ENCODE measurements at places on chromosomes 12 and 14.

DNA sequence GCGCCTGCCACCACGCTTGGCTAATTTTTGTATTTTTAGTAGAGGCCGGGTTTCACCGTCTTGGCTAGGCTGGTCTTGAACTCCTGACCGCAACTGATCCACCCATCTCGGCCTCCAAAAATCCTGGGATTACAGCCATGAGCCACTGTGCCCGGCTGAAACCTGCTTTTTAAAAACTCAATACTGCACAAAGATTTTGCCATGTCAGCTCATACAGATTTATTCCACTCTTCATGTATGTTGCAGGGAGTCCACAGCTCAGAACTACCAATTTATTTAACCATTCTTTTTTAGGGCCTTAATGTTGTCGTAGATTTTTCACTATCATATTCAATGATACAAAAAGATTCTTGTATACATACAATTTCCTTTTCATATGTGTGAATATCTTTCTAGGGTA is 20.0 kb downstream of the ZCCHC8 start:
- no peak for DNase-seq

DNA sequence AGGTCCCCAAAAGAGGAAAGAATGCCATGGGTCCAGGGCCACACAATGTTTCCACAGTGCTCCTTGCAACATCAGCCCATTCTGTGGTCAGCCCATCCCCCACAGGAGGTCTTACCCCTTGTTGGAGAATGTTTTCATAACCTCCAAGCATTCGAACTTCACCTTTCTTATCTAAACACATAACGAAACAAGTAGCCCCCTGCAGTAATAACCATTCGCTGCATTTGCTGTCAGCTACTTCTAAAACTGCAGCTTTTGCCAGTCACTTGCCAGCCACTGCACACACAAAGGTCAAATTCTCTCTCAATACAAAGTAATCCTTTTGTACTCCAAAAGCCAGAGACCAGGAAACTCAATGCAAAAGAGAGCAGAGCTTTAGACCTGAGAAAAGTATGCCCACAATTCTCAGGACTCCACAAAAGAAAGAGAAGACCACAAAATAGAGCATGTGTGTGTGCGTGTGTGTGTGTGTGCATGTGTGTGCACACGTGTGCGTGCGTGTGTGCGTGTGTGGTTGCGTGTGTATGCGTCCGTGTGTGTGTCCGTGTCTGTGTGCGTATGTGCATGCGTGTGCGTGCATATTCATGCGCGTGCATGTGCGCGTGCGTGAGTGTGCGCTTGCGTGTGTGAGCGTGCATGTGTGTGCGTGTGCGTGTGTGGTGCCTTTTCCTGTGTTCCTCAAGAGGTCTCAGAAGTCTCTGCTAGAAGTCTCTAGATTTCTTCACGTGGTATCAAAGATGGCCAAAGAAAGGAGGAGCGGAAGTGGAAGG is 31.7 kb upstream of the NINJ2 start:
- DNase-seq, result no peak

- no peak for DNase-seq
Measured at GRCh38 chr12:1603269-1603993, 9.1 kb upstream of the FBXL14 start.

- no peak for DNase-seq
Measured at GRCh38 chr12:18849080-18849479, 111.2 kb downstream of the CAPZA3 start.

GRCh38 chr12:4275016-4275869 is 1.7 kb downstream of the CCND2 start:
- DNase-seq, result no peak

DNA sequence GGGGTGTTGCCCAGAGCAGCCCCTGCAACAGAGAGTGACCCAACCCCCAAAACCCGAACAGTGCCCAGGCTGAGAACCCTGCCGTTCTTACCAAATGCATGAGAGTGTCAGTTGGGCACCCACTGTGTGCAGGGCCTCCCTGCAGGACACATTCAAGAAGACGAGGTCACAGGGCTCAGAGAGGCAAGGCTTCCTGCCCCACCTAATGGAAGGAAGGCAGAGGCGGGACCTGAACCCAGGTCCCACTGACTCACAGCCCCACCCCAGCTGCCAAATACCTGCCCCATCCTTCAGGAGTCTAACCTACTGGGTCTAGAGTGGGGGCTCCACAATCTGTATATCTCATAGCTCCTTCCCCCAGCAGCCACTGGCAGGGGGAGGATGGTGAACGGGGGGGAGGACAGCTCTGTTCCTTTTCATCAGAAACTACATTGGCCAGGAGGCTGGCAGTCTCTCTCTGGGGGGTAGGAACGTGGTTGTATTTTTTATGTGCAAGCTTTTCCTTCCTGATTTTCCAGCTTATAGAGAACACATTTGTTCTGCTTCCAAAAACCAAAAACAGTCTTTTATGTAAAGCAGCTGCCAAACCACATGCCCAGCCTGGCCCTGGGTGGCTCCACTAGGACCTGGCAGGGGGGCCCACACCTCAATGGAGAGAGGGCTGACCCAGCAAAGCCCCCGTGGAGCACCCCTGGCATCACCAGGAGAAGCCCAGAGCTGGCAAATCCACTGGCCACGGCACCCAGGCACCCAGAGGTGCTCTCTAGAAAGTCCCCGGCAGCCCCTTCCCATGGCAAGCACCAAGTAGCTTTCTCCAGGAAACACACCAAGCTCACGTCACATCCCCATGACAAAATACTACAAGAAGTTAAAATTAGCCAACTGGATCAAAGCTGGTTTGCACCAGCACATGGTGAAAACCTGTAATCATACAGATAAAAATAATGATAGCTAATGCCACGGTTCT is 17.0 kb downstream of the NCOR2 start:
- DNase-seq, result no peak

GRCh38 chr12:31574803-31575575 is 15.9 kb downstream of the DENND5B start:
- no peak for DNase-seq

GRCh38 chr14:87282266-87282665 is 710.7 kb downstream of the GALC start:
- no peak for DNase-seq

GRCh38 chr12:85662207-85662602 is 174.0 kb downstream of the RASSF9 start:
- no peak for DNase-seq

DNA sequence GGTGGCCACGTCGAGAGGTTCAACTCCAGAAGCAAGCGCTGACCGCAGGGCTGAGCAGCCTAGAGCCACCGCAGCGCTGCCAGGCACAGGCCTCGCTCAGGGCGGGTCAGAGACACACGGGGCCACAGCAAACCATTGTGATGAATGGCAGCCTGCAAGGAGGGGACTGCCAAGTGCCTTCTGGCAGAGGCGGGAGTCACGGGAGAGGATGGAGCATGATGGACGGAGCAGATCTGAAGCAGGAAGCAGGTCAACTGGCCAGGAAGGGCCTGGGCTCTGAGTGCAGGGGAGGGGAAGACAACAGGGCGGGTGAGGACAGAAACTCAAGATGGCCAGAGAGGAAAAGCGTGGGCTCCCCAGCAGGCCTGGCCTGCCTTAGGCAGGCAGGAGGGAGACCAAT is 49.8 kb downstream of the CDC42BPB start:
- DNase-seq, result no peak

- no peak for DNase-seq
Measured at GRCh38 chr12:63149909-63150712, 890 bp downstream of the AVPR1A start.

- no peak for DNase-seq
Measured at GRCh38 chr14:59997449-59997848, 77.5 kb downstream of the LRRC9 start.

Measured in DND-41 (cell line).